ENCODE measurements at places on chromosomes 16 and 17.

- DNase-seq = no peak
Measured at GRCh38 chr17:76255801-76256429, 9.2 kb upstream of the UBALD2 start.

DNA sequence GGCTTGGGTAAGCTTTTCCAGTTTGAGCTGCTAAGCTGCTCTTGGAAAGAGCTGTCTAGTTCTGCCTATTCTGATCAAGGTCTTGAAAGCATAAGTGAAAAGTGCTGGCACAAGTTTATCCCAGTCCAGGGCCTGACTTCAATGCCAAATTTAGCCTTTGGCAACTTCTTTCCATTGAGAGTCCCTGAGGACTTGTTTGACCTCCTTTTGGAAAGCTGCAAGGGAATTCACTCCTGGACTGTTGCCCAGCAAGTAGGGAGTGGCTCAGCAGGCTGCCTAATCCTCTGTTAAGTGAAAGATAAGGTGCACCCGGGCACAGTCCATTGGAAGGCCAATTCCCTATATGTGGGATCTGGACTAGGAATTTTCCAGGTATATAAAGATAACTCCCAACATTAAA, 16.0 kb upstream of the TANC2 start:
- DNase-seq = peak; percentile 61

- DNase-seq = no peak
Measured at GRCh38 chr16:7148606-7149005, 184.0 kb upstream of the RBFOX1 start.

GRCh38 chr17:34487626-34488025, 91.8 kb upstream of the TMEM132E start:
- no peak for DNase-seq

DNA sequence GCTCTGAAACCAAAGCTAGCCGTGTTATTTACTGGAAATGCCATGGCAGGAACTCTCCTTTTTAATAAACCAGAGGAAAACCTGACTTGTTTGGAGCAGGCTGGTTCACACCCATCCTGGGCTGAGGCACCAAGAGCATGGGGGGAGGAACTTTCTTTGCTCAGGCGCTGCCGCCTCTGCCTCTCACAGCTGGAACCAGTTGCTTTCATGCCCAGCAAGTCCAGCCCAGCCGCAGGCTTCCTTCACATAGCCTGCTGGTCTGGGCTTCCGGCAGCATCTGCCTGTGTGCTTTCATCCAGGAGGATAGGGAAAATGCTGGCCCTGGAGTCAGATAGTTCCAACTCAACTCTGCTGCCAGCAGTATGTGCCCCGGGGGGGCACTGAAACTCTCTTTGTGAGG, 88.1 kb upstream of the ASIC2 start:
- peak; percentile 74 for DNase-seq

DNA sequence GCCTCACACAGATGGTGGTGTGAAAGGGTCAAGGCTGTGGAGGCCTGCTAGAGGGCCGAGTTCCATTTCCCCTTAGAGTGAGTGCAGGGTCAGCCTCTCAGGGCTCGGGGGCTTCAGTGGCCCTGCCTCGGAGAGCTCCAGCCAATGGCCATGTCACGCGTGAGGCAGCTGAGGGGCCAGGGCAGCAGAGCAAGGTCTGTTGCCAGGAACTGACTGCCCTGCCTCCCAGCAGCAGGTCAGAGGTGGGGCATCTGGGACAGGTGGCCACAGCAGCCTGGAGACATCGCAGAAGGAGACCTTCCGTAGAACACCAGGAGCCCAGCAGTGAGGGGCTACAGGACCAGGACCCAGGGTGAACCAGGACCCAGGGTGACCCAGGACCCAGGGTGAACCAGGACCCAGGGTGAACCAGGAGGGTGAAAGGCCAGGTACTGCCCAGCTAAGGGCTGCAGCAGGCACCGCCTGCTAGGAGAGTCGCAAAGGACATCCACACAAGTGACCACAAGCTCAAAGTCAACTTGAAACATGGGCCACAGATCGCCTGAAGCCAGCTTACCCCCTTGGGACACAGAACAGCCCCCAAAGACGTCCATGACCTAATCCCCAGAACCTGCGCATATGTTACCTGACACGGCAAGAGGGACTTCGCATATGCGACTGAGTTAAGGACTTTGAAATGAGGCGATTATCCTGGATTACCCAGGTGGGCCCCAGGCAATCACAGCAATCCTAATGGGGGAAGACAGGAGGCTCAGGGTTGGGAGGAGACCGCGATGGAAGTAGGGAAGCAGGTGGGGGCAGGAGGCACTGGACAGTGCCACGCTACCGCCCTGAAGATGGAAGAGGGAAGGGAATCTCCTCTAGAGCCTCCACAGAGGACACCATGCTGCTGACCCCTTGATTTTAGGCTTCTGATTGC, 4.8 kb upstream of the MEAK7 start:
- no peak for DNase-seq

Measured in umbilical cord (tissue), 2 donors.